ENCODE measurements at places on chromosomes 12 and 14.

DNA sequence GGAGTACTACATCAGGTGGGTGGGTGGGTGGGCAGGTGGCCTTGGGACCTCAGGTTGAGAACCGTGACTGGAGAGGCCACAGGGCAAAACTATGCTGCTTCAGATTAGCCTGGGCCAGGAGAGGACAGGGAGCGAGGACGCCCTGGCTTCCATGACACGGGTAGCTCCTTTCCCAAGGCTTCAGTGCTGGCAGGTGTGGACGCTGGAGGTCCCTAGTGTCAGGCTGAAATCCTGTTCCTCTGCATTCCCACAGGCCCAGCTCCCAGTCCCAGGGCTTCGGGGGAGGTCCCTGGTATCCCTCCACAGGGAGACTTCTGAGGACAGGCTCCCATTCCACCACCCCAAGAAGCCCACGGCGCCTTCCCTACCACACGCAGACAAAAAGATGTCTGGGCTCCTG lies 31.6 kb downstream of the CCDC92 start:
- DNase-seq, result no peak

GRCh38 chr12:116441292-116441691 lies 117.9 kb upstream of the MAP1LC3B2 start:
- no peak for DNase-seq

DNA sequence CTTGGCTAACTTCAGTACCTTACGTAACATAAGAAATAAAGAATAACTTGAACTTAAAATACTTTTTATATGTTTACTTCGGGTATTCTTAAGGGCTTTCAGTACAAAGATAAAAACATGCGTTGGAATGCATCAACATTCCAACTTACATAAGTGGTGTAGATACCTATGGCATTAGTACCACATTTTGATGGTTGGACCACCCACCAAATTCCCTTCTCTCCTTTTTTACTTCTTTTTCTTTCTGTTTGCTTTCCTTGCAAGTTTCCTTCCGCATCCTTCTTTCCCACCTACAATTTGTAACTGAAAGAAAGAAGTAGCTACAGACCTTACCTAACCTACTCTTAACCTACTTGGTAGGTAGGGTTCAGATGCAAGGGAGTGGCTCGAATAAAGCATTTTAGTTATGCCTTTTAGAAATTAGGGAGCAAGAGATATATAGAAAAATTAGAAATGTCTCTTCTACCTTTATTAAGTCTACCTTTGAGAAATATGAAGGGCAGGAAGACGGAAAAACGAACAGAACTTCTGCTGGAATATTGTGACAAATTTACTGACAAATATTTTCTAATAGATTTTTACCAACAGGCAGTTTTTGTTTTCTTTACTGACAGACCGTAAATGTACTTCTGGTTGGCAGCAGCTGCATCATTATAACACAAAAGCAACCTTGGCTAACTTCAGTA lies 2.1 kb upstream of the ARHGAP5 start:
- no peak for DNase-seq

DNA sequence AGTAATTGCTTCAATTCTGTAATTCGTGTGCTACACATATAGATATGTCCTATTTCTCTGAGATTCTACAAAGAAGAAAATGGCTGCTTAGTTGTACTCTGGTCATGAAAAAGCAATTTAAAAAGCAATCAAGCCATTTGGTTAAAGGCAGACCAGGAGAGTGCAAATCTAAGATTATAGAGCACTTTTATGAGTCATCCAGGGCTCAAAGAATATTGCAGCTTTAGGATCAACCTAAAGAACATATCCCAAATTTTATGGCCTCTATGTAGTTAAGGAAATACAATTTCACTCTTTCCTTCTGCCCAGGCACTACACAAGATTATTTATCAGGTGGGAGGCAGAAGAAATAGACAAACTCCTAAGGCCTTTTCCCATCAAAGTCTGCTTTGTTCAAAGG lies 332.8 kb downstream of the SEC23A start:
- DNase-seq, result no peak

DNA sequence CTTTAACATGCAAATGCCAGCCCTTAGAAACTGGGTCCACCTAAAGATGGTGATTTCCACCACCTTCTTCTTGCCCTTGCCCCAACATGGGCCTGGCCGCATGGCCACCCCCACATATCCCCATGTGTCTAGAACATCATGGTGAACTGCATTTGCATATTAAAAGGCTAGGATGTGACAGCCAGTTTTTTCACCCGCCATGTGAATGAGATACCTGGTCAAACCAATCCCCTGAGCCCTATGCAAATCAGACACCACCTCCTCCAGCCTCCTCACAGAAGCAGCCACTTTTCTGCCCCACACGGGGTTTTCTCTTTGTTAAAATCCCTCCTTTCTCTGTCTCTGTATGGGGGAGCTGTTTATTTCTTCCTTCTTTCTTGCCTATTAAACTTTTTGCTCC lies 1322.5 kb downstream of the FSCB start:
- no peak for DNase-seq

GRCh38 chr12:19186722-19187661 lies 57.5 kb downstream of the PLEKHA5 start:
- DNase-seq, result peak; percentile 57

DNA sequence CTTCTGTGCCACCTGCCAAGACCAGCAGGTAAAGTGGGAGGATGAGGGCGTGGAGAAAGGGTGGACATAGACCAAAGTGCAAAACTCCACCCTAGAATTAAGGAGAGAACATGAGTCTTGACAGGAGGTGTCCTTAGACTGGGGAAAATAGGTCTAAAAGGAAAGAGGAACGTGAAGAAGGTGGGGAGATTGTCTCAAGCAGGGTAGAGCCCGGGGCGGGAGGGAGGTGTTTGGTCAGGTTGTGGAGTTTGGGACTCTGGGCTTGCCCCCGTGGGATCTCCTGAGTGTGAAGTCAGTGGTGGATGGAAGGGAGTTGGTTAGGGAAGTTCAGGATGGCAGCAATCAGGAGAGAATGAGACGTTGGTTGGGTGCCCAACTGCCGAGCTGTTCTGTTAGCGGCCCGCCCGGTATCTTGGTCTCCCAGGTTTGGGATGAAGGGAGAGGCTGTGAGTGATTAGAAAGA lies 386 bp downstream of the DGKA start:
- no peak for DNase-seq

GRCh38 chr14:97023871-97024270 lies 226.7 kb downstream of the VRK1 start:
- no peak for DNase-seq

DNA sequence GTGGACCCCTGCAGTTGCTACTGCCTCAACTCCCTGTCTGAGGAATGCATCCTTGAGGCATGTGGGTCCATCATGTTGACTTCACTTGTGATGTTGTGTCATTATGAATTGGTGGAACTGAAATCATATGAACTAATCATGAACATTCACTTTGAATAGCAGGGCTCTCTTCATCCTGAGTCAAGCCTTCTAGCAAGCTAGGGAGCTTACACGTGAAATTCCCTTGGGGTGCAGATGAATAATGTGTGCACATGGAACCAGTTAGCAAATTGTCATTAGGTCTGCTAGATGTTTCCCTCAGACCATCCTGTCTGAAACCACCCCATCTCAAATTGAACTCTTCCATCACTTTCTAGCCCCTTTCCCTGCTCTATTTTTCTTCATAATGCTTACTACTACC lies 3.6 kb downstream of the COQ6 start:
- DNase-seq, result no peak

- no peak for DNase-seq
These were observed 211.8 kb downstream of the FOXN3 start for GRCh38 chr14:89205137-89205740.

DNA sequence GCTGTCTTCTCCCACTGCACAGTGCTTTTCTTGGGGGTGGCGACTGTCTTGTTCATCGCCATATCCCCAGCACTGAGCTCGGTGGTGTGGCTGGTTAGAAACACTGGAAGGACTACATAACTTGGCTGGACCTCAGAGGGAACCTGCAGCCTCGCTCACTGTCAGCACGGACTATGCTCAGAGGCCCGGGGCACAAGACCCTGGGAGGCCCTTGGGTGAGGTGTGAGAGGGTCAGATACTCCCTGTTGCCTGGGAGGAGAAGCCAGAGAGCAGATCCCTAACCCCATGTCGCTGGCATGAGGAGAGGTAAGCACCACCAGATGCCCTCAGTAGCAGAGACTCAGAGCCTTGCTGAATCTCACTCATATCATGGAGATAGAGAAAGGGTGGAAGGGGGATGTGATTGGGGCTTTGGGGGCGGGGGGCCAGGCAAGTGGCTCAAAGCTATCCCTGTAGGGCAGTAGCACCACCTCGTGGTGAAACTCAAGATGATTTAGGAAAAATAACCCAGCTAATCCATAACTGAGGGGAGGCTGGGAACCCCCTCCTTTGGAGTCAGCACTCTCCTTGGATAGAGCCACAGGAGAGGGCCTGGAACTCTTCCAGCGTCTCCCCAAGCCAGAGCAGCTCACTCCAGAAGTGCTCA lies 18.7 kb upstream of the HDAC7 start:
- DNase-seq, result peak; percentile 52

DNA sequence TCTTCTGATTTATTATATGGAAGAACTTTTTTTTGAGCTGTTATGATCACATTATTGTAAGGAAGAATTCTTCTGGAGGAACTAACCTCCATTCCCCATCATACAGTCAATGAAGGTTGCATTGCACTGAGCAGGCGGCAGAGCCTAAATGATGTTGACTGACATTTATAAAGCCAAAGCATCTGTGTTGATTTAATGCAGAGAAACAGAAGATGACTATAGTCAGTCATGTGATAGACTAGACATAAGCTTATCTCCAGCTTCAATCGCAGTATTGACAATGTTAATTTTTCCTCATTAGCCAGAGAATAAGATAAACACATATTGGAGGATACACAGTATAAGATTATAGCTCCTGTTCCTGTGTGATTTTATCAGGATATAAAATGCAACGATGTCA lies 82.0 kb downstream of the PRICKLE1 start:
- no peak for DNase-seq

- no peak for DNase-seq
These were observed 735 bp upstream of the MAPKAPK5 start for GRCh38 chr12:111841236-111841749.

DNA sequence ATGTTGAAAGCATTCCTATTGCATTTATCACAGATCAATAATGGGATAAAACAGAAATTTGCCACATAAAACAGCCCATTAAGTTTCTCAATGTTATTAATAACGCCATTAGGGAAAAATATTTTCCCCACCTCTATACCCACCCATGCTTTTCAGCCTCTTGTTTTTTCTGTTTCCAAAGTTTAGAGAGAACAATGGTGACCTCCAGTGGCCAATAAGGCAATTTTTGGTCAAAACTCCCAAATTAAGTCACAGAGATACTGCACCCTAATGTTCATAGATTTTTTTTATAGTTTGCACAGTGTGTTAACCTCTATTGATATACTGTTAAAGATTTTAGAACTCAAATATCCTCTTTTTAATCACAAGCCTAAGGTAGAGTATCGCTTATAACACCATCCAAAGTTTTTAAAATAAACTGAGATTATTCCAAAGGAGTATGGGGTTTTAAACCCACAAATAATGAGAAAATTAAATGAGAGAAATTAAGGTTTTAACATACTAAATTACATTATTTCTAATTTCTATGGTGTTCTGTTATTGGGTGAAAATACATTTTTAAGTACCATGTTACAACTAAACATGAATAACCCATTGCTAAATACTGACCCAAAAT lies 184.7 kb upstream of the DCN start:
- DNase-seq, result no peak

- no peak for DNase-seq
These were observed 190.8 kb downstream of the SLC41A2 start for GRCh38 chr12:104767261-104767660.

Measured in NCI-H526 (cell line).